ENCODE measurements at places on chromosomes 7 and 10. TPM values are rescaled to one million over a fixed set of nuclear protein-coding genes. Genes with fewer than 3 reads are reported as not detected.

Gene PROSER2
- 15.6 TPM for total RNA-seq

Gene SFRP4
- 18.5 TPM for total RNA-seq

GRCh38 chr7:69962186-69963065 lies 364.2 kb downstream of the AUTS2 start:
- H3K27me3 ChIP-seq: no peaks in the 10 kb centered on the region
- H3K27ac ChIP-seq: peak overlapping the region; percentile 23
- no peaks in the 10 kb centered on the region for H3K36me3 ChIP-seq

DNA sequence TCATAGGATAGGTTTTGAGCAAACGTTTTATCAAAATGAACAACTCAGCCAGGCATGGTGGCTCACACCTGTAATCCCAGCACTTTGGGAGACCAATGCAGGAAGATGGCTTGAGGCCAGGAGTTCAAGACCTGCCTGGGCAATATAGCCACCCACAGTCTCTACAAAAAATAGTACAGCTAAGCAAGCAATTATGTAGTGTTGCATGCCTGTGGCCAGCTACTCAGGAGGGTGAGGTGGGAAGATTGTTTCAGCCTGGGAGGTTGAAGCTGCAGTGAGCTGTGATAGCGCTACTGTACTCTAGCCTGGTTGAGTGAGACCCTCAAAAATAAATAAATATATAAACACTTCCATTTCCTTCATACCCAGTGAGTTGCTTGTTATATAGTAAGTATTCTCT lies 67.1 kb downstream of the LSMEM1 start:
- H3K27me3 ChIP-seq: no peaks in the 10 kb centered on the region
- DNase-seq: no peak
- no peaks in the 10 kb centered on the region for H3K36me3 ChIP-seq

GRCh38 chr10:76416642-76417041 lies 985.2 kb downstream of the LRMDA start:
- DNase-seq: no peak
- no peaks in the 10 kb centered on the region for H3K27me3 ChIP-seq
- no peak overlapping the region for H3K4me3 ChIP-seq
- no peaks in the 10 kb centered on the region for H3K36me3 ChIP-seq
- no peaks in the 10 kb centered on the region for H3K4me1 ChIP-seq

- no peak overlapping the region for H3K27ac ChIP-seq
- no peak overlapping the region for H3K4me3 ChIP-seq
- no peaks in the 10 kb centered on the region for H3K4me1 ChIP-seq
- no peaks in the 10 kb centered on the region for H3K36me3 ChIP-seq
- no peak for DNase-seq
These were observed 201.7 kb upstream of the PTN start for GRCh38 chr7:137545059-137545716.

DNA sequence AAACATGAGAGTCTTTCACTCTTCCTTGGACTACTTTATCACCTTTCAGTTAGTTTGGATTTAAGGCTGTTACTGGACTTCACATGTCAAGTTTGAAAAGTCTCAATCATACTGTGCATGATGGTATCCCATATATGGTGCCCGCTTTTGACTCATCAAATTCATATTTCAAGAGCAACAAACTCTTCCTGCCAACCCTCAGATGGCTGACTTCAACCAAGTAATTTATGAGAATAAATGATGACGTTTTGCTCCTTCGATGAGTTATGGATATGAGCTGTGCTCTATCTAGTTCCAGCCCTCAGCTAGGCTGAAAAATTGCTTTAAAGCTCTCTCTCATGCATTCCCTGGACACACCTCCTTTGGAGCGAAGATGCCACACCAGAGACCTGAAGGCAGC lies 110.3 kb upstream of the RSU1 start:
- H3K4me1 ChIP-seq: no peaks in the 10 kb centered on the region
- H3K27me3 ChIP-seq: no peaks in the 10 kb centered on the region
- H3K27ac ChIP-seq: no peak overlapping the region
- H3K4me3 ChIP-seq: no peak overlapping the region

DNA sequence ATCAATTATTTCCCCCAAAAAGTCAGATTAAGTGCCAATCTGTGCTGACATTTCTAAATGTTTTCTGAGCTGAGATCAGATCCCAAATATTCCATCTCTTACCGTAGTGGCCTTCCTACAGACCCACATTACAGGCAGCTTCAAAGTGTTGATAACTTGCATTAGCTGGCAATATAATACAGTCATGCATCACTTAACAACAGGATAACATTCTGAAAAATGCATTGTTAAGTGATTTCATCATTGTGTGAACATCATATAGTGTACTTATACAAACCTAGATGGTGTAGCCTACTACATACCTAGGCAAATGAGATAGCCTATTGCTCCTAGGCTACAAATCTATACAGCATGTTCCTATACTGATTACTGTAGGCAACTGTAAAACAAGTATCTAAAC lies 22.4 kb downstream of the SLC25A13 start:
- H3K36me3 ChIP-seq: no peaks in the 10 kb centered on the region
- no peak for DNase-seq
- H3K4me3 ChIP-seq: no peak overlapping the region
- no peaks in the 10 kb centered on the region for H3K27me3 ChIP-seq

Gene TAS2R41
- 0.55 TPM for total RNA-seq

Measured in testis (tissue), 5 donors.